ENCODE measurements at places on chromosomes 6 and 20.

GRCh38 chr6:156017838-156018237 is 562.2 kb upstream of the NOX3 start:
- DNase-seq: no peak

DNA sequence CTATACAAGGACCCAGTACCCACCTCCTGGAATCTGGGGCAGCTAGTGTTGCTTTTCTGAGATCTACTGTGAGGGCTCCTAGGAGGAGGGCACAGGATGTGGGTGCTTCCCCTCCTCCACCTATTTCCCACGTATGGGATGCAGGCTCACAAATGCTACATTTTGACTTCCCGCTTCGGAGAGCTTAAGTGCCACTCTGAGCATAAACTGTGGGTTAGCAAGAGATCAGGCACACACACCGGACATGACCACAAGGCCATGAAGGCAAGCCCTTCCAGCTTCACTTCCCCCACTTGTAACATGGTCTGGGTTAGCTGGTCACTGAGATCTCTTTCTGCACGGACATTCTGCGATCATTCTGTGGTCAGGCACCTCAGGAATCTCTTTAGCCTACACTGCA is 15.7 kb upstream of the TGM3 start:
- DNase-seq: peak; percentile 31

GRCh38 chr20:59673998-59674445 is 69.7 kb downstream of the PHACTR3 start:
- no peak for DNase-seq

GRCh38 chr6:170258407-170258806 is 32.5 kb downstream of the DLL1 start:
- DNase-seq: no peak

DNA sequence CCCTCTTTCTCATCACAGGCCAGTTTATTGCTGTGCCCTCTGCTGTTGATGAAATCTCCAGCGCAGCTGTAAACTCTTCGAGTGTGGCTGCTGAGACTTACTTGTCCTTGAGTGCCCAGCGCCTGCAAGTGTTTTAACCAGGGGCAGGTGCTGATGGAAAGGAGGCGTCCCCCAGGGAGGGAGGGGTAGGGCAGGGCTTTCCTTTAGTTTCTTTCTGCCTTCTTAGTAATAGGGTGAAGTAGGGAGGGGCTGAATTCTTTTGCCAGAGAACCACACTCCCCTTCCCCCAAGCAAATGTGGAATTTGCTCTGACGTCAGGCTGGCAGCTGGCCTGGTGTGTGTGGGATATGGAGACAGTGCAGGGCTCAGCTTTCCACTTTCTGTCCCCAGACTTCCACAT is 61.2 kb downstream of the IGF2R start:
- no peak for DNase-seq

GRCh38 chr20:38649275-38649891 is 47.8 kb downstream of the ARHGAP40 start:
- DNase-seq: no peak

Data from common myeloid progenitor, CD34-positive (primary cell).